ENCODE measurements at places on chromosomes 2 and 18. TPM values are rescaled to one million over a fixed set of nuclear protein-coding genes. Genes with fewer than 3 reads are reported as not detected.

The ABCB11 gene
- total RNA-seq: 0.30 TPM

The ARHGEF33 gene
- 4.0 TPM for total RNA-seq

The TNFAIP6 gene
- 6.5 TPM for total RNA-seq

The ANKRD36C gene
- 69.1 TPM for total RNA-seq

The SKA1 gene
- total RNA-seq: not detected

The FOXD4L1 gene
- not detected for total RNA-seq

The APLF gene
- total RNA-seq: 10.5 TPM

The OSR1 gene
- total RNA-seq: 15.1 TPM

The WNT6 gene
- total RNA-seq: 48.4 TPM

The ABCG8 gene
- total RNA-seq: not detected

The RGPD4 gene
- not detected for total RNA-seq

The GCG gene
- not detected for total RNA-seq

The CCDC74B gene
- 26.6 TPM for total RNA-seq

GRCh38 chr2:173914055-173914927, 50.9 kb downstream of the SP3 start:
- no peak for DNase-seq

DNA sequence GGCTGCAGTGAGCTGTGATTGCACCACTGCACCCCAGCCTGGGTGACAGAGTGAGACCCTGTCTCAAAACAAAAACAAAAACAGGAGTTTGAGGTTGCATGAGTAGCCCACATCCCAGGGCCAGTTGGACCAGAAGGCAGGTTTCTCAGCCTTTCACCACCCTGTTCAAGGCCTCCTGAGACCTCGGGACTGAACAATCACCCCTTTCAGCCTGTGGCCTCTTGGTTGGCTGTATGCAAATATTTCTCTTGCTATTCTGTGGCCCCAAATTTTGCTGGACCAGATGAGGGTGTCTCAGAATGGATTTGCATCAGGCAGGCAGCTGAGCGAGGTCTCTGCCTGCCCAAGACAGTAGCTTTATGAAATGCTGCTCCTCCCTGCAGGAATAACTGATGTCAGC, 56.9 kb downstream of the DPYSL5 start:
- DNase-seq: no peak

- no peak for DNase-seq
These were observed 479 bp downstream of the RAB11FIP5 start for GRCh38 chr2:73112026-73112912.

- DNase-seq: no peak
These were observed 487.2 kb downstream of the DCDC2C start for GRCh38 chr2:4190548-4190947.

DNA sequence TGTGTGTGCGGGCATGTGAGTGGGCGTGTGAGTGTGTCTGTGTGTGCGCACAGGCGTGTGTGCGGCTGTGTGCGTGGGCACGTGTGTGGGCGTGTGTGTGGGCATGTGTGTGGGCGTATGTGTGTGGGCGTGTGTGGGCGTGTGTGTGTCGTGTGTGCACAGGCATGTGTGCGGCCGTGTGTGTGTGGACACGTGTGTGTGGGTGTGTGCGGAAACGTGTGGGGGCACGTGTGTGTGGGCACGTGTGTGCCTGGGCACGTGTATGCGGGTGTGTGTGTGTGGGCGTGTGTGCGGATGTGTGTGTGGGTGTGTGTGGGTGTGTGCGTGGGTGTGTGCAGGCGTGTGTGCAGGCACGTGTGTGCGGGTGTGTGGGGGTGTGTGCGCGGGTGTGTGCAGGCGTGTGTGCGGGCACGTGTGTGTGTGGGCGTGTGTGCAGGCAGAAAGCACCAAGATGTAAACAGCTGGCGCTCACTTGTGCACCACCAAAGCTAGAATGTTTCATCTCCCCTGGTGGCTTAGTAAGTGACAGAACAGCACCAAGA, 31.2 kb upstream of the ALKAL2 start:
- no peak for DNase-seq

DNA sequence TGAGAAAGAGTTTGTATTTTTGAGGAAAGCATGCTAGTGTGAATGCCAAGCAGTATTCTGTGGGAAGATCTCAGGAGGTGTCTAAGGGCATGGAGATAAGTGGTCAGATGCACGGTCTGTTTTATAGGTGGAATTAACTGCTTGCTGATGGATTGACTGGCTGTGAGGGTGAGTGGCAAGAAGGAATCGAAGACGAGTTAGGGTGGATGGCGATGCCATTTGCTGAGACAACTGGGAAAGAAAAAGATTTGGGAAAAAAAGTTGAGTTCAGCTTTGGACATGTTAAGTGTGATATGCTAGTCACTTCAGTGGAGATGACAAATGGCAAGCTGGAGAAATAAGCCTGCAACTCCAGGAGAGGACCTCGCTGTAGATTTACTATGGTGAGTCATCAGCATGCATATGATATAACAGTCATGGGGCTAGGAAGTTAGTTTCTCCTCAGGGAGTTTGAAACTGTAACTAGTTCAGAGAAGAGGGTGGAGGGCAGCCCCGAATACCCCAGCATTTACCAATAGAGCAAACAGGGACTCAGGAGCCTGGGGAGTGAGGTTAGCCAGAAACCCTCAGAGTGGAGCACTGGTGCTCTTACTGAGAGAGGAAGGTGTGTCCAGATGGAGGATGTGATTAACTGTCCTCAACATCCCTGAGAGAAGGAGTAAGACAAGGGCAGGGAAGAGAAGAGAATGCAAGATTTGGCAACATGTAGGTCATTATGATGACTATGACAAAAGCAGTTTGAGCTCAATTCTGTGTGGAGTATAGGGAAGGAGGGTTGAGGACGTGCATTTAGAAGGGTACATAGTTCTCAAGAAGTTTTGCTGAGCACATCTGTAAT, 2.0 kb upstream of the HK2 start:
- DNase-seq: no peak

GRCh38 chr2:239339726-239340601, 60.9 kb downstream of the HDAC4 start:
- DNase-seq: no peak

DNA sequence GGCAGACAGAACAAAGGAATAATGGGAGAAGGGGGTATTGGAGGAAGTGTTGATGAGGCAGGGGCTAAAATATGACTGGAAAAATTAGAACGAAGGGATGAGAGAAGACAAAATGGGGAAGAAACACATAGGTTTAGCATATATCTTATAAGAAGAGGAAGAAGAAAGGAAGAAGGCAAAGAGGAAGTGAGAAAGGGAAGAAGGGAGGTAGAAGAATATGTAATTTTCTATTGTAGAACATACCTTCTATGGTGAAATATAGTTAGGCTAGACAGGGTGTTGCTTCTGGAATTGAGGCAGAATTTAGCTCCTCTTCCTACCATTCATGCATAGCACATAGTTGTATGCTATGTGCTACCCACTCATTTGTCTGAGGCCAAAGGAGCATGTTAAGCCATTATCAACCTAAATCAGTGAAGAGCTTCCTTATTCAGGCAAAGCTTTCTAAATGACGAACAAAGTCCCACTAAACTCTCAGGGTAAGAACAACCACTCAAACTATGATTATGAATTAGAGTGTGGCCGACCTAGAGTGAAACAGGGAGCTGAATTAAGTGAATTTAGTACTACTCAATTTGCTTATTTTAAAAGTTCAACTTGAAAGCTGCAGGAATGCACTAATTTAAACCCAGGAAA, 180.9 kb upstream of the GALNT5 start:
- DNase-seq: no peak

GRCh38 chr2:9919512-9919911, 32.0 kb upstream of the GRHL1 start:
- no peak for DNase-seq

DNA sequence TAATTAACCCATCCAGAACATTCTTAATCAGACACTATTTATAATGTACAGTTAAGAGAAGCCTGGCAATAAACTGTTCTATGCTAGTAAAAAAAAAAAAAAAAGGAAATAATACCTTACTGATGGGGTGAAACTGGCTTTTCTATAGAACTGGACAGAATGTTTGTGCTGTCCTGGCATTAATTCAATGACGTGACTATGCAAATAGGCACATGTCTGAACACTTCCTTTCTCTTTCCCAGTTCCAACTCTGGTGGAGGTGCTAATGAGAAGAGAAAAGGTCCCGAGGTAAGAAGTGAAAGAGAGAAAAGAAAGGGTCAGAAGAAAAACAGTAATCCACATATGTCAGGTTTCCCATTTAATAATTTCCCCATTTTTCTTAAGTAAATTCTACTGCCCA, 508.4 kb downstream of the ZEB2 start:
- no peak for DNase-seq

DNA sequence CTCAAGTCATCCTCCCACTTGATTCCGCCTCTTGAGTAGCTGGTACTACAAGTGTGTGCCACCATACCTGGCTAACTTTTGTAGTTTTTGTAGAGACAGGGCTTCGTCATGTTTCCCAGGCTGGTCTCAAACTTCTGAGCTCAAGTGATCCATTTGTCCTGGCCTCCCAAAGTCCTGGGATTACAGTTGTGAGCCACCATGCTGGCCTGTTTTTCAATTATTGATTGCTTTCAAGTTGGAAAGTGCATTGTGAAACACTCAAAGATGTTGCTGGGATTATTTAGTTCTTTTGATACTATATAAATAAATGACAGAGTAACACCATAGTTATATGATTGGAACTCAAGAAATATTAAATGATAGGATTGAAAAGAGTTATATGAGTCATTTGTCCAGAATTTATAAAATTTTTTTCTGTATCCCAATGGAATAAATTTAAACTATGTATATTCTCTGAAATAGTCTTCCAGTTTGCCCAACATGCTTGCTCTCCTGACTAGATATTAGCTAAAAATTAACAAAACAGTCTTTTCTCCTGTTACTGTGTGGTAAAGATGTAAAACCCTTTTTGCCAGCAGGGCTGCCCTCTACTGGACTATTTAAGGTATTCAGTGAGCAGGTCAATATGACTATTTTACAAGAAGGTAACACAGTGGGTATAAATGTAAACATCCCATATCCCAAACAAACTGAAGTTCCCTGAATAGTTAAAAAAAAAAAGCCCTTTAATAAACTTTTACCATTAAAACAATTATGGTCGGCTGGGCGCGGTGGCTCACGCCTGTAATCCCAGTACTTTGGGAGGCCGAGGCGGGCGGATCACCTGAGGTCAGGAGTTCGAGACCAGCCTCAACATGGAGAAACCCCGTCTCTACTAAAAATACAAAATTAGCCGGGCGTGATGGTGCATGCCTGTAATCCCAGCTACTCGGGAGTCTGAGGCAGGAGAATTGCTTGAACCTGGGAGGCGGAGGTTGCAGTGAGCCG, 42.7 kb downstream of the ACSL3 start:
- no peak for DNase-seq

GRCh38 chr2:238136820-238137537, 1.5 kb upstream of the KLHL30 start:
- DNase-seq: peak; percentile 18

DNA sequence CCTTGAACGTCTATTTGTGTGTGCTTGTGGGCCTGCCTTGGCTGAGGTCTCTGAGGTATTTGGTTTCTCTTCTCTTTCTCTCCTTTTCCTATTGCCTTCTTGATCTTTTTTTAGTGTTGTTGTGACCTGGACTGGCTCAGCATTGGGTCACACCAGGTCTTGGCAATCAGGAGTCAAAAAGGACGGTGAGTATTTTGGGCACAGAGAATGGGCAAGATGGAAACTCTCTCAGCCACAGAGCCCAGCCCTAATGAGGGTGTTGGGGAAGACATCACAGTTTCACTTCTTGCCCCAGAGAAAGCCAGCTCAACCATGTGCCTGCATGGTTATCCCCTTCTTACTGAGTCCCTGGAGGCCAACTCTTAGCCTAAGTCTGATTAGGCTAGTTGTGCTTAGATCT, 13.7 kb upstream of the INO80C start:
- no peak for DNase-seq

- no peak for DNase-seq
These were observed 112.3 kb upstream of the SETBP1 start for GRCh38 chr18:44568342-44568741.

DNA sequence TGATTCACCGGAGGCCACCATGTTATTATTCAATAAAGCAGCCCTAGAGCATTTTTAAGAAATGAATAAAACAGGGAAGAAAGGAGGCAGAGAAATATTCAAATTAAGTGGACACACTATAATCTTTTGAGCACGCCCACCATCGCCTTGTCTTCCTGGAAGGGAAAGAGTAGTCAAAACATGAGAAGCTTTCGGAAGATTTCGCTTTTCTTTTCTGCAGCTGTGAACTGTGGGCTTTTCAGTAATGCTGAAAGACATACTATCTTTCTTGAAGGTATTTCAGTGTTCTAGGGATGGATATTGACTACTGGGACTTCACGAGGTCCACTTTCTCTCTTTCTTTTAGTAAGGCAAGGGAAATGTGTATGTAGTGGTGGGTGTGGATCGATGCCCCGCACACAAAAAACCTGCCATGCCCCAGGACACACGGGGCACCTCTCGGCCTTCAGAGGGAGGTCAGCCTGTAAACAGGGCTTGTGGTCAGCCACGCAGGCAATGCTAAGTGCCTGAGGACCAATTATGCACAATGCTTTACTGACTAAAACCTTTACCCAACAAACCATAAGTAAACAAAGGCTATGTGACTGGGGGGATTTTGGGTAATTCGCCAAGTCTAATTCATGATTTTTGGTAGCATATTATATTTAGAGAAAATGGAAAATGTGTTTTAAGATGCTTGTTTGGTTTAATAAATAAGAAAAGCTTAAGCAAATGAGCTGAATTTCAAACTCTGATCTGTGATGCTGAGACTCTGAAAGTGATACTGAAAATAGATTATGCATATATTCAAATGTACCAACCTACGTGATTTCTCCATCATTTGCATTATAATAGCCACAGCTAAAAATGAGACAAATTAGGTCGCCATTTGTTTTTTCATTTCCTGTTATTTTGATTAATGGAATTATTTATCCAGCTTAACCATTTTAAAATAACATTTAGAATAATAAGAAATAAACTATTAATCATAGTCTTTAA, 130.5 kb downstream of the ZNF516 start:
- DNase-seq: no peak

DNA sequence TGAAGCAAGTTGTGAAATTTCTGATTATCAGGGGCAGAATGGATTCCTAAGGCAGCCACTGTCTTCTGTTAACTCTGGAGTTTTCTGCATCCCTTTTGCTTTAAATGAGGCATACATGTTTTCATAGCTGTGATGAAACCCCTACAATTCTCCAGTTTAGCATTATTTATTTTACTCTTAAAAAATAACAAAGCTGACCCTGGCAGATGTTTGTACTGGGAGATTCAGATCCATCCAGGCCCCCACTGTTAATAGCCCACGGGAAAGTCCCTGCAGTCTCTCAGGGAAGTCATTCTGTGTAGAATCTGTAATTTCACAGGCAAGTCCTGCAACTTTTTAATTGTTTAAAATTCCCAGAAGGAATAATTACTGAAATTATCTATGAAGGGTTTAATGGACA, 353 bp upstream of the SULT1C4 start:
- DNase-seq: no peak
